Memory B cell (primary cell): ENCODE measurements at places on chromosomes 2 and 18.

- H3K27me3 ChIP-seq = no peaks in the 10 kb centered on the region
- H3K4me3 ChIP-seq = no peak overlapping the region
- DNase-seq = no peak
- peaks cover 6% of the 10 kb centered on the region for H3K4me1 ChIP-seq
- no peak overlapping the region for H3K27ac ChIP-seq
Measured at GRCh38 chr2:3311601-3312000, 66.0 kb downstream of the EIPR1 start.

DNA sequence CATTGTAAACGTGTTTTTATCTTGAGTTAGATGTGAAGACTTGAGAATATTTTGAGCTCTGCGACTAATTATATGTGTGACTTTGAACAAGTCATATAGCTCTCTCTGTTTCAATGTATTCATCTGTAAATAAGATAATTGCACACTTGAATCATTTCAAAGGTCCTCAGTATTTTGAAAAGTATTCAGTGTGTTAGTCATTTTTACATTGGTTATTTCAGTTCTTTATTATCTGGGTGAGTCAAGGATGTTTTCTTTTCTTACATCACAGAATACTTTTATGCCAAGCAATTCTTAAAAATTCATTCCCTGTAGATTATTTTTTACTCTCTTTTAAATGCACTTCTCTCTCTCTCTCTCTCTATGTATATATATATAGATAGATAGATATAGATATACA, 1098.0 kb upstream of the ZEB2 start:
- H3K4me3 ChIP-seq = no peak overlapping the region
- H3K36me3 ChIP-seq = no peaks in the 10 kb centered on the region
- H3K27ac ChIP-seq = no peak overlapping the region
- no peak for DNase-seq
- H3K27me3 ChIP-seq = no peaks in the 10 kb centered on the region

- DNase-seq = no peak
- H3K36me3 ChIP-seq = no peaks in the 10 kb centered on the region
- peaks cover 7% of the 10 kb centered on the region for H3K4me1 ChIP-seq
- no peak overlapping the region for H3K27ac ChIP-seq
- peak overlapping the region; percentile 32 for H3K4me3 ChIP-seq
Measured at GRCh38 chr2:9207641-9208311, 1.2 kb downstream of the ASAP2 start.

DNA sequence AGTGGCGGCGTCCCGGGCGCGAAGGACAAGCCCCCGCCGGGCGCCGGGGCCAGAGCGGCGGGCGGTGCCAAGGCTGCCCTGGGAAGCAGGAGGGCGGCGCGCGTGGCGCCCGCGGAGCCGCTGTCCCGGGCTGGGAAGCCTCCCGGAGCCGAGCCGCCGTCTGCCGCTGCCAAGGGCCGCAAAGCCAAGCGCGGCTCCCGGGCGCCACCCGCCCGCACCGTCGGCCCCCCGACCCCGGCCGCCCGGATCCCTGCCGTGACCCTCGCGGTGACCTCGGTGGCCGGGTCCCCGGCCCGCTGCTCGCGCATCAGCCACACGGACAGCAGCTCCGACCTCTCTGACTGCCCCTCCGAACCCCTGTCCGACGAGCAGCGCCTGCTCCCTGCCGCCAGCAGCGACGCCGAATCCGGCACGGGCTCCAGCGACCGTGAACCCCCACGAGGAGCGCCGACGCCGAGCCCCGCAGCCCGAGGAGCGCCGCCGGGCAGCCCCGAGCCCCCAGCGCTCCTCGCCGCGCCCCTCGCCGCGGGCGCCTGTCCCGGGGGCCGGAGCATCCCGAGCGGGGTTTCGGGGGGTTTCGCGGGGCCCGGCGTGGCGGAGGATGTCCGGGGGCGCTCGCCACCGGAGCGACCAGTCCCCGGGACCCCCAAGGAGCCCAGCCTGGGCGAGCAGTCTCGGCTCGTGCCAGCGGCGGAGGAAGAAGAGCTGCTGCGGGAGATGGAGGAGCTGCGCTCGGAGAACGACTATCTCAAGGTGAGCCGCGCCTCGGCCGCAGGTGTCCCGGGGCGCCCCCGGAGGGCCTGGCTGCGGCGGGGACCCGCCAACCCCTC, 820 bp downstream of the MTCL1 start:
- peak overlapping the region; percentile 98 for H3K4me3 ChIP-seq
- peaks cover 1% of the 10 kb centered on the region for H3K36me3 ChIP-seq
- H3K27ac ChIP-seq = peak overlapping the region; percentile 28
- DNase-seq = peak; percentile 26
- peaks cover 19% of the 10 kb centered on the region for H3K27me3 ChIP-seq
- peaks cover 13% of the 10 kb centered on the region for H3K4me1 ChIP-seq

DNA sequence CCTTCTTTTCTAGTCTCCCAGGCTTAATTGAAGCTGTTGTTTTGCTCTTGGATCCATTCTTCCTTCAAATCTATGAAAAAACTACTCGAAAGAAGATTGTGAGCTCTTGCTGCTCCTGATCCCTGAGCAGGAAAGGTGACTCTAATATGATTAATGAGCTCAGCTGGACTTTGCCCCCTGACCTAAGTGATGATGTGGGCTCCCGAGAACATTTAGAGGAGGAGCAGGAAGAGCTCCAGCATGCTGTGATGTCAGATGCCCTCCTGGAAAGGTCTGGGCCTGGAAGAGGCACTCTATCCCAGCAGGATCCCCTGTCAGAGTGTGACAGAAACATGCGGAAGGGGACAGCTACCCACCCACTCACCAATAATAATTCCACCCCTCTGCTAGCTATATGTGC, 117.9 kb upstream of the PELI1 start:
- no peaks in the 10 kb centered on the region for H3K27me3 ChIP-seq
- H3K36me3 ChIP-seq = peaks cover 6% of the 10 kb centered on the region
- peak overlapping the region; percentile 45 for H3K27ac ChIP-seq
- H3K4me3 ChIP-seq = no peak overlapping the region

DNA sequence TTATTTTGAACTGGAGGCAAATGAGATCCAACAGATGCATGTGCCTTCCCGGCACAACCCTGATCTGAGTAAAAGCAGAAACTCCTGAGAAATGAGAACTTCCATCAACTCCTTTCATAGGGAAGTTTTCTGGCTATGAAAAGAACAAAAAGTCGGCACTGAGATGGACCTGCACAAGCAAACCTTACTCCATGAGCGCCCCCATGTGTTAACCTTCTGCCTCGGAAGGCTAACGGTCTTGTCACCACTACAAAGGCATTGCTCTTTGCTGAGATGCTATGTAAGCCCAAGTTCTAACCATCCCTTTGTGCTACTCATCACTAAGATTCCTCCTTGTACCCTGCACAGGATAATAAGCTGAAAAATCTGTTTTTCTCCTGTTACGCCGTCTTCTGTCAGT, 57.3 kb upstream of the SULT1C3 start:
- H3K27me3 ChIP-seq = peaks cover 3% of the 10 kb centered on the region
- H3K4me3 ChIP-seq = no peak overlapping the region
- no peak for DNase-seq

- no peak overlapping the region for H3K27ac ChIP-seq
- DNase-seq = no peak
- peaks cover 13% of the 10 kb centered on the region for H3K27me3 ChIP-seq
- H3K4me1 ChIP-seq = peaks cover 6% of the 10 kb centered on the region
Measured at GRCh38 chr2:45259138-45259537, 249.9 kb upstream of the SIX2 start.

DNA sequence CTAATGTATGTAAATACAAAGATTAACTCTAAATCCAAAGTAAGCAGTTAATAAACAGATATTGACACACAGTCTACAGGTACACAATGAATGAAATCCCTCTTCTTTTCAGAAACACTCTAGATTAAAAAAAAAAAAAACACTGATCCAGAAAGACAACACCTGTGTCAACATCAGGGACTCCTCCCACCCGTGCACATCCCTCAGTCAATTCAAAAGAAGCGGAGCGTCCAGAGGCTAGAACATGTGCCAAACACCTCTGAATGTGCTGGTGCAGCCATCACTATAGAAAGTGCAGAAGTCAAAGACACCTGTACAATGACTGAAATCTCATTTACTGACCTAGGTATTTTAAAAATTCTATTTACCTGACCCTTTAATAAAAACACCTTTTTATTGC, 622.6 kb upstream of the ID2 start:
- no peak for DNase-seq
- H3K4me1 ChIP-seq = peaks cover 6% of the 10 kb centered on the region
- peaks cover 2% of the 10 kb centered on the region for H3K27me3 ChIP-seq
- no peak overlapping the region for H3K4me3 ChIP-seq
- peak overlapping the region; percentile 8 for H3K27ac ChIP-seq

DNA sequence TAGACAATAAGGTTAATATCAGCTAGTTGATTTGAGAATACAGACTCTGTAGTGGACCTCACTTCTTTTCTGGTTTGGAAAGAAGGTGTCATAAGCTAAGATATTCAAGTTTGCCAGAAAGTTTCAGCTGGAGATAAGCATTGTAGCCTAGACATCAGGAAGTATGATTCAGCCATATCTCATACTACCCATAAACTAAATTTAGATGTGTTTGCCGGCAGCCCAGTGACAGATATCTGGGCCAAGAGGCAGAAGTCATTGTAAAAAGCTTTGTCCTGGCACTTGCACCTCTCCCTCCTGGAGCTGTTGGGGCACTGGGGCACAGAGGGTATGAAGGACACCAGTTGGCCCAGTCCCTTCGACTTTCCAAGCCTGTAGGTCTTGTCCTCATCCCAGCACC, 128.0 kb downstream of the EPHA4 start:
- no peak overlapping the region for H3K27ac ChIP-seq
- no peak for DNase-seq

GRCh38 chr2:126656431-126657147, 631 bp downstream of the GYPC start:
- H3K27me3 ChIP-seq = no peaks in the 10 kb centered on the region
- H3K36me3 ChIP-seq = no peaks in the 10 kb centered on the region
- H3K27ac ChIP-seq = peak overlapping the region; percentile 94
- DNase-seq = peak; percentile 34
- peak overlapping the region; percentile 96 for H3K4me3 ChIP-seq

GRCh38 chr2:144466637-144467036, 53.3 kb downstream of the ZEB2 start:
- no peaks in the 10 kb centered on the region for H3K27me3 ChIP-seq
- H3K36me3 ChIP-seq = peaks cover 15% of the 10 kb centered on the region
- no peak overlapping the region for H3K4me3 ChIP-seq
- H3K4me1 ChIP-seq = peaks cover 27% of the 10 kb centered on the region
- H3K27ac ChIP-seq = no peak overlapping the region

DNA sequence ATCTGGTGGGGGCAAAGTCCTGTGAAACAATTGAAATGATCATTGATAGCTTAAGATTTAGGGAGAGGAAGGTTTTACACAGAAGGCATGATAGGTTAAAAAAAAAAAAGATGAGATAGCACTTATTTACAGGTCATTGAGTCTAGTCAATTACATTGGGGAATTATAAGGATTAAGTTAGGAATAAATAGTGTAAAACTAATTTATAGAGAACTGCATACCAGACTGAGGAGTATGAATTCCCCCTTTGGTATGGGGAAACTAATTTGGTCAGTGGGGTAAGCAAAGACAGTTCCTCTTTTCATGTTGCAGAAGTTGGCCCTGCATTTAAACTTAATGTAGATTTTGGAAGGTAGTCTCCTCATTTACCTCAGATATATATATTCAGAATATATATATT, 10.8 kb downstream of the GLS start:
- no peak overlapping the region for H3K4me3 ChIP-seq
- H3K27ac ChIP-seq = peak overlapping the region; percentile 51
- no peaks in the 10 kb centered on the region for H3K27me3 ChIP-seq
- DNase-seq = peak; percentile 21

- no peaks in the 10 kb centered on the region for H3K36me3 ChIP-seq
- peaks cover 18% of the 10 kb centered on the region for H3K27me3 ChIP-seq
- no peak for DNase-seq
- H3K27ac ChIP-seq = no peak overlapping the region
Measured at GRCh38 chr2:222835143-222835822, 25.6 kb upstream of the ACSL3 start.

DNA sequence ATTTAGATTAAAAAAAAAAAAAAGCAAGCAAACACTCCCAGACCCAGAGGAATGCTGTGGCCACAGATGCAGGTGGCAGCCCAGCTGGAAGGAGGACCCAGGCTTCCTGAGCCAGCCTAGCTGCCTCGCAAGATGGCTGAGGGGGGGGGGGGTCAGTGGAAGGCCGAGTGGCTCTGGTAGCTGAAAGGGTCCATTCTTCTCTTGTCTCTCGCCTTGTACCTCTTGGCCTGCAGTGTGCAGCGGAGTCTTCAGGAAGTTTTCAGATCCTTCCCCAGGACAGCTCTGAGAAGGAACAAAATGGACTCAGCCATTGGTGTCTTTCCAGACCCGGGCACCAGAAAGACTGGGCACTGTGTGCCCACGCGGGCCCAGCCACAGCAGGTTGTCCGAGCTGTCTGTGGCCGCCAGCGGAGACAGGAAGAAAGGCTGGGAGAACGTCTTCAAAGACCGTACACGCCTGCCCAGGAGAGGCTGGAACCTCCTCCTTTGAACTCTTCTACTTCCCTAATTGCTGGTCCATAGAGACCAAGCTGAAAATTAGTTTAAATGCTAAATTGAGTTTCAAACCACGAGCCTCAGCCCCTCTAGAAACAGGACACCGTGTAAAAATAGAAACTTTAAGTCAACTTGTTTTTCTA, 21.3 kb downstream of the APCDD1 start:
- H3K4me3 ChIP-seq = peak overlapping the region; percentile 41
- no peak for DNase-seq
- H3K4me1 ChIP-seq = peaks cover 16% of the 10 kb centered on the region
- H3K36me3 ChIP-seq = no peaks in the 10 kb centered on the region
- H3K27me3 ChIP-seq = no peaks in the 10 kb centered on the region
- no peak overlapping the region for H3K27ac ChIP-seq

GRCh38 chr18:79507546-79508480, 112.1 kb downstream of the NFATC1 start:
- peaks cover 56% of the 10 kb centered on the region for H3K4me1 ChIP-seq
- peak; percentile 49 for DNase-seq
- H3K27me3 ChIP-seq = no peaks in the 10 kb centered on the region
- peak overlapping the region; percentile 83 for H3K4me3 ChIP-seq

DNA sequence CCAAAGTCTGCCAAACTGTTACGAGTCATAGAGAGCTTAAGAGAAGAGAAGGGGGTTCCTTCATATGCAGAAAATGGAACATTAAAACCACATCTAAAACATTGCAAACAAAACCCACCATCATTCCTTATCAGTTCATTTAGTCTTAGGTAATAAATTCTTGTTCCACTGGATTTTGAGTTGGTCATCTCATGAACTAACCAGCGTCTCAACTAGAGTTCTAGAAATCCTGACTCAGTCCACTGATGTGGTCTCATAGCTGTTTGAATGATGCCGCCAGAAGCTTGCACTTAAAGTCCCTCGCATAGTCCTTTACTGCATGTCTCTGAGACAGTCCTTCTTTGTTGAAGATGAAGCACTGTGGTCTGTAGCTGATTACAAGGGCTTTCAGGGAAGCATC, 15.0 kb upstream of the CAB39 start:
- H3K4me3 ChIP-seq = no peak overlapping the region
- H3K4me1 ChIP-seq = peaks cover 5% of the 10 kb centered on the region
- H3K27ac ChIP-seq = no peak overlapping the region
- no peak for DNase-seq
- no peaks in the 10 kb centered on the region for H3K27me3 ChIP-seq
- H3K36me3 ChIP-seq = peaks cover 4% of the 10 kb centered on the region

GRCh38 chr2:98332989-98333388, 13.3 kb upstream of the CNGA3 start:
- no peak overlapping the region for H3K4me3 ChIP-seq
- H3K4me1 ChIP-seq = no peaks in the 10 kb centered on the region
- no peak overlapping the region for H3K27ac ChIP-seq
- no peaks in the 10 kb centered on the region for H3K36me3 ChIP-seq
- no peak for DNase-seq
- peaks cover 10% of the 10 kb centered on the region for H3K27me3 ChIP-seq

- H3K36me3 ChIP-seq = peaks cover 2% of the 10 kb centered on the region
- no peak overlapping the region for H3K4me3 ChIP-seq
- DNase-seq = no peak
- H3K27me3 ChIP-seq = no peaks in the 10 kb centered on the region
Measured at GRCh38 chr2:64186699-64187605, 42.7 kb upstream of the PELI1 start.
